ENCODE measurements at places on chromosomes 13 and 19.

GRCh38 chr19:36417752-36418286 lies 625 bp downstream of the ZFP82 start:
- DNase-seq, result no peak

DNA sequence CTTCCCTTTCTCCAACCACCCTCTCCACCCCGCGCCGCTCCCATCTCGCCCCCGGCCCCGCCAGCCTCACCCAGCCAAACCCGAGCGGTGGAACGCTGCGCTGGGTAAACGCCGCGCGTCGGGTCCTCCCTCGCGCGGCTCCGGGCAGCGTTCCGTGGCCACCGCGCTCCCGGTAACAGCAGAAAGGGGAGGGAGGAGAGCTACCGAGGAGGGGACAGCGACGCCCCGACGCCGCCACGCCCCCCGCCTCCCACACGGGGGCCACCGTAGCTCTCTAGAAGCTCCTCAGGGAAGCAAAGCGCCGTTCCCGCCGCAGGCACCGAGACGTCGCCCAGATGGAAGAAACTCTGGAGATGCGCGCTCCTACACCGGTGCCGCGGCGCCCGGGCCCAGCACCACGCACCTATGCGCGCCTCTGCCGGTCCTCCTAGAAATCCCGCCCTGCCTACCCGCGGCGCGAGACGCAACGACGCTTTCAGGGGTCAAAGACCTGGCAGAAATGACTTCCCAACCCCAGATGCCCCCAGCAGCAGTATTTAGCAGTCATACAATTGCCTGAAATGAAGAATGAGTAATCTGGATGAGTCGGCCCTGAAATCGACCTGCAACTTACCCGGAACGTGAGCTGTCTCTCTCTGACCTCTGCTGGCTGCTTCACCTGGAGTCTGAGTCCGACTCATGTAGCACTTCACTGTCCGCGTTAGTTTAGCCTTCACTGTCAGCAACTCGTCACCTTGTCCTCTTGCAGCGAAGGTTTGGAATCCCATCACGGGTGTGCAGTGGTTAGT lies at the start of gene RUBCNL:
Gene RUBCNL (minus strand): TSS at position 189 of the 788 bp plus-strand sequence. CDS start 14,777 bp downstream, outside the sequence.
- DNase-seq, result no peak

GRCh38 chr13:106593132-106593531 lies 25.2 kb upstream of the ARGLU1 start:
- no peak for DNase-seq

DNA sequence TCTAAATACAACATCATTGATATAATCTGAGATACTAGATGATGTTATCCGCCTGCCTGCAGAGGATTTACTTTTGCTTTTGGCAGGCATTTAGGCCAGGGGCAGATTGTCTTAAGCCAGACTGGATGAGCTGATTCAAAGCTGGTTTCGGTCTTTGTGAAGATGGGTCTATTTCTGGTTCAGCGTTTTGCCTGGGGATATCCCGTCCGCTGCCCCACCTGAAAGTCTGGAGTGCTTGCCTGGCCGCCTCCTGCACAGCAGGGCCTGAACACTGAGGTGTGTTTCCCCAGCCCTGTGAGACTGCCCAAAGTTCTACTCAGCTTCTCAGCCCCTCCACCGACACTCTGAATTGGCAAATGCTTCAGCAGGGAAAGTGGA lies 149.7 kb downstream of the KATNAL1 start:
- DNase-seq, result no peak

DNA sequence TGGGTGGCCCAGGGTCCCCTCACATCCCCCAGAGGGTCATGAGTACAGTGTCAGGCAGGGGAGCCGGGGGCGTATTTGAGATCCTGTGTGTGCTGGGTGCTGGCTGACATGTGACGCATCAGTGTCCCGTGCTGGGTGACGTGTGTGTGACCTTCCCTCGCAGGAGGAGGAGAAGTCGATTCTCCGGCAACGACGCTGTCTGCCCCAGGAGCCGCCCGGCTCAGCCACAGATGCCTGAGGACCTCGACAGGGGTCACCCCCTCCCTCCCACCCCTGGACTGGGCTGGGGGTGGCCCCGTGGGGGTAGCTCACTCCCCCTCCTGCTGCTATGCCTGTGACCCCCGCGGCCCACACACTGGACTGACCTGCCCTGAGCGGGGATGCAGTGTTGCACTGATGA lies 25.8 kb downstream of the PNPLA6 start:
- no peak for DNase-seq

DNA sequence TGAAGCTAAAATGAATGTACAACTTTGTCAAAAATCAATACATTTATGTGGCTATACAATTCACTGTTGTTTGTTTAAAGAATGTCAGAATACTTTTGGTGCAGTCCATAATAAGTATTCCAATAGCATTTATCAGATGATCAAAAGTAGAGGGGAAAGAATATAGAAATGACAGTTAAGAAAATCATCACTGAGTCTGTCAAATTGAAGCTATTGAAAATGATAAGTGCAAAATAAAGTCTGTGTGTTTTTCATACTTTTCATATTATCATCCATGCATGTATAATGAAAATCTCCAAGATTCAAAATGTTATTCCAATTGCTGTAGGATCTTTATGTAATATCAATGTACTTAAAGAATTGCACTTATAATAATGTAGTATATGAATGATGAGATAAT lies 93.3 kb upstream of the ATXN8OS start:
- DNase-seq, result no peak

- DNase-seq, result no peak
Observed at GRCh38 chr19:47063874-47064273, 15.4 kb upstream of the TMEM160 start.

DNA sequence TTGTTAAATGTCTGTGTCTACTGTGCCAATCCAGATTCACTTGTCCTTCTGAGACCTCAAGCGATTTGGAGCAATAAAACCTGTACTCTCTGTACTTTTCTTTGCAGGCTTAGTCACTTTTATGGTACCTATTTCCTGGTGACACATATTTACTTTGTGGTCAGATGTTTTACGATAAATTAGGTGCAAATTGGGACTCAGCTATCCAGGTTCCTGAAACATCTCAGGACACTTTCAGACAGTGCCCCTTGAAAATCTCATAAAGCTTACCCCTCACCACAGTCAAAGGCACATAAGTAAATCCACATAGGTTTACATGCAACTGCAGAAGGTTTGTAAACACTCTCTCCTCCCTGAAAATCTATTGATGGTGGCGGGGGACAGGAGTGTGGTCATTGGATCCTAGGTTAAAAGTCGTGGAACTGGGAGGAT lies 438.8 kb downstream of the EFNB2 start:
- no peak for DNase-seq

- no peak for DNase-seq
Observed at GRCh38 chr13:33274264-33274663, 11.3 kb downstream of the STARD13 start.

GRCh38 chr13:40438022-40438680 lies 228.3 kb downstream of the FOXO1 start:
- DNase-seq, result no peak

GRCh38 chr13:44764302-44764692 lies 188.2 kb upstream of the TSC22D1 start:
- no peak for DNase-seq

DNA sequence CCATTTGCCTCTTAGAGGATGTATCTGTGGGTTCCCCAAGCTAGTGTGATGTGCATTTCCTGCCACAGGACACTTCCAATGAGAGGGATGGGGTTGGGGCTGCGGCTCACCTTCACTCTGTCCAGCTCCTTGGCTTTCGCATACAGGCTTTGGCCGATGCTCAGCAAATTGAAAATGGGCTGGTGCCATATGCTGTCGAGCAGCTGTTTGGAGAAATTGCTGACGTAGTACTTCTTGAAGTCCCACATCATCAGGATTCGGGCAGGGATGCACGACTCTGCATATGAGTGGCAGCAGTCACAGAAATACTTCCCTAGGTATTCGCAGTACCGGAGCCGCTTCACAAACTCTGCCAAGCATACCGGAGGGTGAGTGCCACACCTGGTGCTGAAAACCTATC lies 37.0 kb downstream of the RUBCNL start:
- no peak for DNase-seq

DNA sequence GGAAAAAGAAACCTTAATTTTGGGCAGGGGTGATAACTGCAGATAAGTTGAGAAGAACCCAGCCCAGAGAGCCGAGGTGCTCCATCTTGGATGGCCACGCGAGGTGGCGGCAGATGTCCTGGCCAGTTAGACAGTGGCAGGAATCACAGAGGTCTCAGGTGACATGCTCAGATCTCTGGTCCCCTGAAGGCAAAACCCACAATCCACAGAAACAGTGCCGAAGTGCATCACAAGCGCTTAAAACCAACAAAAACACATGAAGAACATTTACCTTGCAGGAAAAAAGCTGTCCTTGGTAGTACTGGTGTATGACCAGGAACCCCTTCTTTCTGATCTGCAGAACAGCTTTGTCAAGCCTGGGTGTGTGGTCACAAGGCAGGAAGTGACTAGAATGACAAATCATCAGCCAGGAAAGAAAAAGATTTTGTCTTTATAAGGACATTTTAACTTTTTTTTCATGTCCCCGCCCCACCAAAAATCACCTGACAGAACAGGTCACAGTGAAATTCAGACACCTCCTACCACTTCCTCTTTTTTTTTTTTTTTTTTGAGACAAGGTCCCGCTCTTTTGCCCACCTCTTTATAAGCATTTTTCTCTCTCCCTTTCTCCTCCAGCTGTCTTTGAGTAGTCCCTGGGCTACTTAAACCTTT lies at the start of gene LCP1:
Gene LCP1 (minus strand): TSS at position 338 of the 651 bp plus-strand sequence. CDS start 22,515 bp downstream, outside the sequence.
- DNase-seq, result no peak

DNA sequence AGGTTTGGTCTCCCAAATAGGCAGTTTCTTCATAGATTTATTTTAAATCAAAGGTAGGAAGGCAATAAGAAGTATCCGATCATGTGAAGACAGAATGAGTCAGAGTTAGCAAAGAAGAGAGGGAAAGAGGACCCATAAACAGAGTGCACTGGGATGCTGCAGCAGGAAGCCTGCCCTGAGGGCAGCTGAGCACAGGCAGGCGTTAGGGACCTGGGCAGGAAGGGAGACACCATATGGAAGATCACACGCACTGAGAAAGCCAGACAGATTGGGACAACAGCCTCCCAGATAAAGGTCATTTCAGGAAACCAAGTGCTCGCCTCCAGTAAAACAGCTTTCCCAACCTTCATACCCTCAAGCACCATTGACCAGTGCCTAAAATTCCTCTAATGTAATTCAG lies 598.0 kb downstream of the EFNB2 start:
- no peak for DNase-seq

- no peak for DNase-seq
Observed at GRCh38 chr19:1826557-1827521, 14.8 kb upstream of the ATP8B3 start.

DNA sequence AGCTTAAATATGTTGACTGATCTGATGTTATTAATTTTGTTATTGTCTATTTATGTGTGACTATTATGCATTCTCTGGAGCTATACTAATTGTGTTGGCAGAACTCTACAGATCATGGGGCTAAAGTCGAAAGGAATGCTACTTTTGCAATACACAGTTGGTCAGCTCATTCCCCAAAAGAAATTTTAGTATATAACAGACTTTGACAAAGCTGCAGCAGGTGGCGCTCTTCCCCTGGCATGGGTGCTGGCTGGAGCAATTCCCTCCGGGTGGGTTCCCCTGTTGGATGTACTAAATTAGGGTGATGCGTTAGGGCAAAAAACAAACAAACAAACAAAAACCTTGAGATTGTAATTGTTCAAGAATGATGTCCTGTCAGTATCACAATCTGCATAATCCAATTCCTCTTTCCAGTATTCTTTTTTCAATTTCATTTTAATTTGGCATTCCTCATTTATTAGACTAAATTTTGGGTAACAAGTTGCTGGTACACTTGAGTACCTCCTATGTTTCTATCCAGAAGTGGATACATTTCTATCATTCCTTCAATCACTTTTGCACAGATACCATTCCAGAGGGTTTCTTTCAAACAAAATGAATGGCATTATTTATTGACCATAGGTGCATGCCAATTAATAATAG lies 322.8 kb upstream of the EDNRB start:
- no peak for DNase-seq

GRCh38 chr13:113969973-113970611 lies 3.8 kb downstream of the C13orf46 start:
- DNase-seq, result no peak

- DNase-seq, result no peak
Observed at GRCh38 chr19:1646659-1647453, 5.6 kb downstream of the TCF3 start.

DNA sequence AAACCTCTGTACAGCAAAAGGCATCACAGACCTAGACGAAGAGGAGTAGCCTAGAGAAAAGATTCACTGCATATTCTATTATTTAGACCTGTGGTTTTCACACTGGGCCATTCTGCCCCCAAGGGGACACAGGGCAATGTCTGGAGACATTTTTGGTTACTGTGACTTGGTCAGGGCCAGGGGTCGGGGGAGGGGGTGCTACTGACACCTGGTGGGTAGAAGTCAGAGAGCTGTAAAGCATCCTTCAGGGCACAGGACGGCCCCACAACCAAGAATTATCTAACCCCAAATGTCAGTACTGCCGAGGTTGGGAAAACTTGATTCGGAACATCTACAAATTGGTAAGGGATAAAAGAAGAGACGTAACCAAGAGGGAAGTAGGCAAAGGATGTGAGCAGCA lies 11.3 kb downstream of the ELAVL1 start:
- no peak for DNase-seq

- no peak for DNase-seq
Observed at GRCh38 chr13:21913010-21913409, 242.1 kb downstream of the FGF9 start.

GRCh38 chr13:83086088-83086487 lies 796.2 kb downstream of the SLITRK1 start:
- DNase-seq, result no peak

DNA sequence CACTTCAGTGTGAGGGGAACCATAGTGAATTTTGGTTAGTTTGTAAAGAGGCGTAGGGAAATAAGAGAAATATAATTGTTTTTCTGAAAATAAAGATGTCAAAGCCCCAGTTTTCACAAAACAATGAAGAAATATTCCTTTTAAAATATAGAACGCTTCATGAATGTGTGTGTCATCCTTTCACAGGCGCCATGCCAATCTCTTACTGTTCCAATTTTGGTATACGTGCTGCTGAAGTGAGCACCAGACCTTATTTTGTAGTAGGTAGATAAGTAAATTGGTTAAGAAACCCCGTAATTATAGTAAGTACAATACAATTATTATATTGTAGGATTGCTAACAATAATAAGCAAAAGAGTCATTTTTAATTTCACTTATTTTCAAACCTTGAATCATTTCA lies 43.3 kb downstream of the NAA16 start:
- no peak for DNase-seq

DNA sequence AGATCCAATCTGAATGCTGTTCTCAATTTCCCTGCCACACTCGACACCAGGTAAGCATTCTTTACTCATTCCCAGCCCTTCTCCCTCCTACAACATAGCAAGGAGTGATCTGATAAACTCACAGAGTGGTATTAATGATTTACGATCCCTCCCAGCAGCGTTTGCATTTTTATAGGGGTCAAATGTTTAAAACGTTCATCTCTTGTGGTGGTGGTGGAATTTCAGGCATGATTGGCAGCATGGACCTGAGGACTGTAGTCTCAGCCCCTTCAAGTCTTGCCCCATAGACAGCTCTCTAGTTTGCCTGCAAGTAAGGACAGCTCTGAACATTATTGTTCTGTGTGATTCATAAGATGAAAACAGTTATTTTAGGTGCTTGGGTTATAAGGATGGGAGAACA lies 565.7 kb downstream of the EFNB2 start:
- DNase-seq, result peak; percentile 21

- DNase-seq, result no peak
Observed at GRCh38 chr13:108270442-108270841, 924 bp downstream of the TNFSF13B start.

All from AG04449 (cell line).